ENCODE measurements at places on chromosomes 1 and 21. TPM values are rescaled to one million over a fixed set of nuclear protein-coding genes. Genes with fewer than 3 reads are reported as not detected.

GRCh38 chr1:182766881-182767645 lies 22.5 kb upstream of the NPL start:
- no peak for DNase-seq

GRCh38 chr1:109508001-109508872 lies 1.3 kb downstream of the AMIGO1 start:
- no peak for DNase-seq

DNA sequence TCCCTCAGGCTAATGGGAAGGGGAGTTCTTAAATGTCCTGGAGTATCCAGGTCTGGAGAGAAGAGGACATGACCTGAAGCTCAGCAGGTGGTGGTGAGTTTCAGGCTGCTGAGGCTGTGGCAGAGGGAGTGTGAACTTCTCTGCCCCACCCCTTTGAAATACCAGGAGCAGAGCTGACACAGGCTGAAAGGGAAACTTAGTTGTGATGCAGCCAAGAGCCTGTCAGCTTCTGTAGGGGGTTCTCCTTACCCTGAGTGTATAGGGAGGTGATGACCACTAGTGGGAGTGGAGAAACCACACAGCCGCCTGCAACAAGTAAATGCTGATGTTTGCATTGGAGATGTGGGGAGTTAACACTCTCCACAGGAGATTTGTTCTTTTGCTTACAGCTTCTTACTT lies 152.3 kb downstream of the FCRL5 start:
- no peak for DNase-seq

DNA sequence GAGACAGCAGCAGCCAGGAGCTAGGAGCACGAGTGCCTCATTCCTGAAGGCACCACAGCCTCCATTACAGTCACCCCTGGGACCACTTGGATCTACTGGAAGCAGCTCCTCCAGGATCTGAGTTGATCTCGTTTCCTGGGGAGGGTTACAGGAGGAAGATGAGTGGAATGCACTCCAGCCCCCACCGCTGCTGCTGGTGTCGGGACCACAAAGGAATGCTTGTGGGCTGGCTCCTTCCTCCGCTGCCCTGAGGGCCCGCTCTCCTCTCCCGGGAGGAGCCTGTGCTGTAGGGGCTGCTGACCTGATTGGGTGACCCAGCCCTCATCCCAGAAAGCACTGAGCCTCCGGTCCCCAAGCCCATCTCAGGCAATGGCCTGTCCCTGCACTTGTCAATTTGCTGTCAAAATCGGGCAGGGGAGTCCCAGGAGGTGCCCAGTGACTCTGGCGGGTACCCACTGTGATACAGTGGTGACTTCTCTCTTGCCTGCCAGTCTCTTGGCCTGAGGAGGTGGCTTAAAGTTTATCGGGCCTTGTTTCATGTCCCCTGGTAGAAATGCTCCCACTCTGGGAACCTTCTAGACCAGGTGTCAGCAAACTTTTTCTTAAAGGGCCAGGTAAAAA lies 23.1 kb downstream of the IL10RB start:
- DNase-seq = no peak

The SGIP1 gene
- not detected for polyA plus RNA-seq

The RHOU gene
- polyA plus RNA-seq = not detected
